Adrenal gland (tissue), 19 donors: ENCODE measurements at places on chromosomes 11 and 22. TPM values are rescaled to one million over a fixed set of nuclear protein-coding genes. Genes with fewer than 3 reads are reported as not detected.
A peak's percentile ranks its signal among the peaks of the same experiment; 100 is the strongest.

TENM4 gene
- total RNA-seq, result 5.7 TPM

LIF gene
- 9.3 TPM for total RNA-seq

CNIH2 gene
- 1.1 TPM for total RNA-seq

ADAMTS15 gene
- 1.4 TPM for total RNA-seq

DRD2 gene
- not detected for total RNA-seq

- H3K27me3 ChIP-seq, result no peaks in the 10 kb centered on the region
- H3K4me3 ChIP-seq, result no peak overlapping the region
- no peak overlapping the region for H3K27ac ChIP-seq
- peaks cover 6% of the 10 kb centered on the region for H3K4me1 ChIP-seq
Observed at GRCh38 chr22:23834793-23835483, 3.9 kb downstream of the DERL3 start.

- no peaks in the 10 kb centered on the region for H3K4me1 ChIP-seq
- no peaks in the 10 kb centered on the region for H3K36me3 ChIP-seq
- H3K4me3 ChIP-seq, result no peak overlapping the region
- DNase-seq, result no peak
- H3K27ac ChIP-seq, result no peak overlapping the region
Observed at GRCh38 chr22:33779243-33779642, 141.0 kb downstream of the LARGE1 start.

DNA sequence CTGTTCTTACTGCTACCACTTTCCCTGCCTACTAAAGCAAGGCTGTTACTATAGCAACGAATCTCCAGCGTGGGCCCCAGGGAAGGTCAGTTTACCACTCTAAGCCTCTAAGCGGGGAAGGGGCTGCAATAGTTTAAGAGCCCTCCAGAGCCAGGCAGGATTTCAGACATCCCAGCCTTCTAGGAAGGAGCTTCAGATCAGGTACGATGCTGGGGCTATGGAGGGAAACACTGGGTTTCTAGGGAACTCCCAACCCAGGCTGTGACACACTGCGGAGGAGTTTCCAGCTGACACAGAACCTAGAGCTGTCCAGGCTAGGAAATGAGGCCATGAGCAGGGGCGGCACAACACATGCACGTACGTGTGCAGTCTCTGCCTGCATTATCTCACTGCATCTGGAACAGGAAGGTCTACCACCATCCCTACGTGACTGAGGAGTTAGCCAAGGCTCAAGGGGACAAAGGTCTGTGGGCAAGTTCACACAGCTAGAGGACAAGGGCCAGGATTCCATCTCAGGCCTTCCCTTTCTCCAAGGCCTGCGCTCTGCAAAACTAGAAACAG, 20.4 kb downstream of the HPS4 start:
- peaks cover 6% of the 10 kb centered on the region for H3K4me1 ChIP-seq
- H3K36me3 ChIP-seq, result peaks cover 54% of the 10 kb centered on the region
- no peaks in the 10 kb centered on the region for H3K27me3 ChIP-seq
- peak; percentile 63 for DNase-seq
- H3K27ac ChIP-seq, result no peak overlapping the region
- H3K4me3 ChIP-seq, result no peak overlapping the region

DNA sequence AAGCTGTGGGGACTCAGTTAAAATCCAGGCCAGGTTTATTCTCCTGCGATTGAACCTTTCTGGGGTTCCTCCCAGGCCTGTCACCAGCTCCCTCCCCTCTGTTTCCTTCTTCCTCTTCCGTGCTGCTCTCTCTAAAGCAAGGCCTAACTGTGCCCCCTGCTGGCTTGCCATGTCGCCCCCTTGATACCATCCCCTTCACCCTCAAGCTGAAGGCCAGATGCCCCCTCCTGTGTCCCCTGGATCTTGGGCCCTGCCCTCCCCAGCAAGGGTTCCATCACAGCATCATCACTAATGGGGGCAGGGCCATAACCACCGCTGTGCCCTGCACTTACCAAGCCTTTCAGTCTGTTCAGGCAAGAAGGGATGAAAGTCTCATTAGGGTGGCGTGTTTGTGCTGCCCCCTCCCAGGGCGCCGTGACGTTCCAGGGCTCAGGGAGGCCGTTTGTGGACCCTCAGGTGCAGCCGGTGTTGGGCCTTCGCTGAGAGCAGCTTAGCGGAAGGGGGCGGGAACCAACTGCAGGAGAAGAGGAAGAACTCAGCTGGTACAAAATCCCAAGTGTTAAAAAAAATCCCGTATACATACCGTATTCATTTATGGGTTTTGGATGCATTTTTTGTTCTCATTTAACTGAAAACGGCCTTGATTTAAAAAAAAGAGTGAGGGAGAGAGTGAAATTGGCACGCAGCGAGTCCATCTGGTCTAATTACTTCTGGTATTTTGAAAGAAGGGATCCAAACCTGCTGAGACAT, 69.9 kb downstream of the MPPED1 start:
- no peaks in the 10 kb centered on the region for H3K4me1 ChIP-seq
- H3K27ac ChIP-seq, result no peak overlapping the region
- H3K4me3 ChIP-seq, result no peak overlapping the region
- H3K36me3 ChIP-seq, result no peaks in the 10 kb centered on the region
- no peak for DNase-seq

GRCh38 chr22:21791635-21792625, 56.3 kb upstream of the YPEL1 start:
- no peak overlapping the region for H3K4me3 ChIP-seq
- peaks cover 10% of the 10 kb centered on the region for H3K4me1 ChIP-seq
- DNase-seq, result no peak
- no peak overlapping the region for H3K27ac ChIP-seq
- no peaks in the 10 kb centered on the region for H3K27me3 ChIP-seq
- H3K36me3 ChIP-seq, result peaks cover 45% of the 10 kb centered on the region

GRCh38 chr11:60887556-60887955, 18.8 kb downstream of the PRPF19 start:
- H3K4me3 ChIP-seq, result no peak overlapping the region
- H3K36me3 ChIP-seq, result no peaks in the 10 kb centered on the region
- DNase-seq, result peak; percentile 62
- no peaks in the 10 kb centered on the region for H3K4me1 ChIP-seq
- no peak overlapping the region for H3K27ac ChIP-seq

GRCh38 chr11:124669193-124669592, 4.3 kb downstream of the SIAE start:
- H3K4me3 ChIP-seq, result no peak overlapping the region
- H3K27me3 ChIP-seq, result no peaks in the 10 kb centered on the region
- no peaks in the 10 kb centered on the region for H3K36me3 ChIP-seq
- peak; percentile 56 for DNase-seq
- no peak overlapping the region for H3K27ac ChIP-seq

- no peak overlapping the region for H3K4me3 ChIP-seq
- peaks cover 37% of the 10 kb centered on the region for H3K4me1 ChIP-seq
- no peak overlapping the region for H3K27ac ChIP-seq
- no peaks in the 10 kb centered on the region for H3K27me3 ChIP-seq
- H3K36me3 ChIP-seq, result no peaks in the 10 kb centered on the region
Observed at GRCh38 chr22:31750365-31751284, 693 bp upstream of the PRR14L start.

DNA sequence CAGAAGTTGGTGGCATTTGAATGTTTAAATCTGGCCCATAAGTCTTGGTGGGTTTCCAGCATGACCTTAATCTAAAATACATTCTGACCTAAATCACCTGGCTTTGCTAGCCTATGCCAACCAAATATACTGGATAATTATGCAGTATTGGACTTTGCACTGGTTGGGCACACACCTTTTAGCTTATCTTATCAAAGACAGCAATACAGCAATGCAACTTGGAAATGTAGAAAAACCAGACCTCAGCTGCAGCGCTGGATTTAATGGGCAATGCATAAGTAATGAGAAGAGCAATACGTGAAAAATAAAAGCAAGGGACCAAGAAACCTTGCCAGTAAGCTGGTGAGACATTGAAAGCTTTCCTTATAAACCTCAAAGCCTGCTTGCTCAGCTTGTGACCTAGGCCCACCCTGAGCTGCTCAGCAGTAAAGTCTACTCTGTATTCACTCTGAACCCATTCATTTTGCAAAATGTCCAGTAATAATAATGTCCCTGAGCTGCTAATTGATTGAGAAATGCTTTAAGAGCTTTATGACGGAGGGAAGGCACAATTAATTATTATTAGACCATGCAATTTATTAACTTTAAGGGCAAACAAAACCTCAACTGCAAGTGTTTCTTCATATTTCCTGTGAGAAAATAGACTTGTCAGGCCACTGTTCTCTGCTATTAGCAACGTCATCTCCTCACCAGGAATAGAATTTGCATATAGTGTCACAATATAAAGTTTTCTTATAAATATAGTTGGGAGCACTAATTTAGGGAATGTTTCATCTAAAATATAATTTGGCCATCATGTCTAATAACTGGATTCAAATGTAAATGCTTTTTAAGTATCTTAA, 49.4 kb upstream of the CEP295 start:
- no peaks in the 10 kb centered on the region for H3K27me3 ChIP-seq
- DNase-seq, result no peak
- H3K36me3 ChIP-seq, result no peaks in the 10 kb centered on the region
- no peak overlapping the region for H3K4me3 ChIP-seq
- H3K4me1 ChIP-seq, result no peaks in the 10 kb centered on the region
- H3K27ac ChIP-seq, result no peak overlapping the region
